ENCODE measurements at places on chromosomes 5 and 9.

GRCh38 chr5:77280036-77280435 is 69.6 kb downstream of the PDE8B start:
- DNase-seq = no peak

GRCh38 chr5:143758750-143759149 is 53.2 kb upstream of the HMHB1 start:
- DNase-seq = peak; percentile 59

GRCh38 chr5:96324708-96325107 is 108.3 kb downstream of the PCSK1 start:
- no peak for DNase-seq

- DNase-seq = no peak
Measured at GRCh38 chr5:171444582-171444981, 25.1 kb downstream of the FGF18 start.

DNA sequence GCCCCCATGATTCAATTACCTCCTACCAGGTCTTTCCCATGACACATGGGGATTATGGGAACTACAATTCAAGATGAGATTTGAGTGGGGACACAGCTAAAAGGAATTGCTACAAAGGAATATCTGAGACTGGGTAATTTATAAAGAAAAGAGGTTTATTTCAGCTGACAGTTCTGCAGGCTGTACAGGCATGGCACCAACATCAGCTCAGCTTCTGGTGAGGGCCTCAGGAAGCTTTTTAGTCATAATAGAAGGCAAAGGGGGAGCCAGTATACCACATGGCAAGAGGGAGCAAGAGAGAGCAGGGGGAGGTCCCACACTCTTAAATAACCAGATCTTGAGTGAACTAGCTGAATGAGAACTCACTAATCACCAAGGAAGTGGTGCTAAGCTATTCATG is 11.2 kb upstream of the ALDOB start:
- no peak for DNase-seq

DNA sequence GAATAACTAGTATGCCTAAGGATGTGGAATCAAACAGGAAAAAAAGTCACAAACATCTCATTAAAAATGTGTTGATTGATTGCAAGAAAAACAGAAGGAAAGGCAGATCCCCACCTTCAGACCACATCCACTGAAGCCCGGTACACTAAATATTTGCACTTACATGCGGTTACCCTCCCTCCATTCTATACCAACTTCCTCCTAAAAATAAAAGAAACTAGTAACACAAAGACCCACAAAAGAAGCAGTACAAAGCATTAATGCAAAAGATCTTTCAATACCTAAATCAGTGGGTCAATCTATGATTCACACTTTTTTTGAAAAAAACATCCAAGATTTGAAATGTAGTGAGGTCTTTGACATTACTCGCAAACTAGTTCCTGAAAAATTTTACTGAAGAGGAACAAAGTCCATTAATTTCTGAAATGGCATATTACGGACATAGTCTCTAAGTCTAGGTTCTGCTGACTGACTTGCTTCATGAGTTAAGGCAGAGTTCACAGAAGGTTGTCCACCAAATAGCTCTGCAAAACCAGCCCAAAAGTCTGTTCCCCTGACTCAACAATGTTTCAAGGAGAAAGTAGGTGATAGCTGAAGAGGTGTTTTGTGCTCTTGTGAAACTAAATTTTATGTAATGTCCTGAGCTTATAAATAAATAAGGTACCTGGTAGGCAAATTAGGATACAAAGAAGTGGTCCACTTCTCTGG is 100.7 kb downstream of the PAM start:
- no peak for DNase-seq
